C1 segment of cervical spinal cord (tissue), 14 donors: ENCODE measurements at places on chromosomes 6 and 20.

- DNase-seq = no peak
Measured at GRCh38 chr20:44888226-44889103, 3.0 kb downstream of the YWHAB start.

DNA sequence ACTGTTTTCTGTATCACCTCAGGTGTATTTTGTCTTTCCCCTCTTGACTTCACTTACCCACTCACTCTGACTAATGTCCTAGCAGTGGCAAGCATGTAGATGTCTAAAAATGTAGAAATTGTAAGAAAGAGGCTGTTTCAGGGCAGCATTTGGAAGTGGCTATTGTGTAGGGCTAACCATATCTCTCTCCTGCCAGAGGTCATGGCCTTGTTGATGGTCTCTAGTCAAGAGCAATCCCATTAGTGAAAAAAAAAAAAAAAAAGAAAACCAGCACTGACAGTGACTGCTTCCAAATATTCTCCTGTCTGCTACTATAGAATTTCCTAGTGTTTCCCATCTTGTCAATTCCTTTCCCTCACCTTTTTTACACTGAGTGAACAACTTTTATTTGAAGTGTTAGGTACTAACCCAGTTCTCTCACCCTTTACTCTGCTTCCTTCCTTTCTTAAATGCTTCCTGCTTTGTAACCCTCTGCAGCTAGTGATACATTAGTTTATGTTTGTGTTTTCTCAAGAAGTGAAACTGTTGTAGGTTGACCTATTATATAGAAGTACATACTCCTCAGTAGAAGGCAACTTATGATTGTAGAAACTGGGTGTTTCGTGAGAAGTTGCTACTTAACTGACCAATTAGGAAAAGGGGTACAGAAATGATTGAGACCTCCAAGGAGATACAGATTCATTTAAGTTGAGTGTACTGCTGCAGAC, 174.1 kb upstream of the PTPRK start:
- DNase-seq = no peak

DNA sequence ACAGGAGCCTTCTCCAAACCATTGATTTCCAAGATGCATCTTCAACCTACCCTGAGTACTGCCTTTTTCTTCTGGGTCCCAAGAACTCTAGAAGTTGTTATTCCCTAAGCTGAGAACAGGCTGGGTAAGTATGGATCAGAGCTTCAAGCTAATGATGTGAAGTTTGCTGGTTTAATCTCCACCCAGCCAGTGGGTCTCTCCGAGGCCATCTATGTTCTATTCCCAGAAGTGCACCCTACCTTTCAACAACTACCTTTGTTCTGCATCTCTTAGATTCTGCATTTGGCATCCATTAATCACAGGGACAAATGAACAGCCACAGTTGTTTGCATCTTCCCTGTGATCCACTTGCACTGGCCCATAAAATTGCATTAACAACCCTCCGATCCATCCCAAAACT, 246.2 kb downstream of the HIVEP2 start:
- DNase-seq = no peak

- DNase-seq = no peak
Measured at GRCh38 chr20:48621376-48622078, 206.3 kb downstream of the PREX1 start.
